ENCODE measurements at places on chromosomes 6 and 20.
A peak's percentile ranks its signal among the peaks of the same experiment; 100 is the strongest.

GRCh38 chr20:40960521-40960956 is 68.1 kb upstream of the TOP1 start:
- DNase-seq = no peak

GRCh38 chr6:156634048-156634447 is 143.1 kb upstream of the ARID1B start:
- DNase-seq = no peak

DNA sequence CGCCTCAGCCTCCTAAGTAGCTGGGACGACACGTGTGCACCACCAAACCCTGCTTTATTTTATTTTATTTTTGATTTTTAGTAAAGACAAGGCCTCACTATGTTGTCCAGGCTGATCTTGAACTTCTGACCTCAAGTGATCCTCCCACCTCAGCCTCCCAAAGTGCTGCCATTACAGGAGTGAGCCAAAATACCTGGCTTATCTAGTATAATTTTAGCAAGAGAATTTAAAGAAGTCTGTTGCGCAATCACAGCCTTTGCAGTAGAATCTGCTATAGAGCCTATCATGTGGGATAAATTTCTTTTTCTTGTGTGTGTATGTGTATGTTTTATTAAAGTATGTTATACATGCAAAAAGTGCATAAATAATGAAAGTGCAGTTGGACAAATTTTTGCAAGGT is 92.1 kb upstream of the ANKEF1 start:
- DNase-seq = no peak

- no peak for DNase-seq
Measured at GRCh38 chr20:43849496-43850186, 65.0 kb upstream of the TOX2 start.

- DNase-seq = no peak
Measured at GRCh38 chr6:21559238-21559637, 34.3 kb upstream of the SOX4 start.

- DNase-seq = no peak
Measured at GRCh38 chr20:38217791-38218565, 42.6 kb downstream of the KIAA1755 start.

- DNase-seq = no peak
Measured at GRCh38 chr6:27838945-27839625, 73.1 kb downstream of the OR2B2 start.

GRCh38 chr6:117491916-117492315 is 9.4 kb downstream of the DCBLD1 start:
- DNase-seq = no peak

DNA sequence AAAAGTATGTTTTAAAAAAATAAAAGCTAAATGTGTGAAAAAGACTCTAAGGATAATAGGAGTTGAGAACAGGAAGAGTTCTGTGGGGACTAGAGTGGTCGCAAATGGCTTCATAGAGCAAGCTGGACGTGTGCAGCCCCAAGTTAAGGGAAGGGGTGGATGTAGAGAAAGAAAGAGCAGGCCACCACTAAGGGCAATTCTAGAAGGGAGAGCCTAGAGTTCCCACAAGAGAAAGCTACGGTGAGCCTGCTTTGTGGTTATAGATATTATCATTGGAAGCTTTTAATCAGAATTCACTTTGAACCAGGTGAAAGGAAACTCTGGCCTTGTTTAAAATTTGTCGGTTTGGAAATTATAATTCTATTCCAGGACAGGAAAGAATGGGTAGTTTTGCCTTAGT is 101.6 kb downstream of the HIVEP2 start:
- DNase-seq = no peak

GRCh38 chr6:166579237-166579850 is 7.1 kb downstream of the RAMACL start:
- no peak for DNase-seq

DNA sequence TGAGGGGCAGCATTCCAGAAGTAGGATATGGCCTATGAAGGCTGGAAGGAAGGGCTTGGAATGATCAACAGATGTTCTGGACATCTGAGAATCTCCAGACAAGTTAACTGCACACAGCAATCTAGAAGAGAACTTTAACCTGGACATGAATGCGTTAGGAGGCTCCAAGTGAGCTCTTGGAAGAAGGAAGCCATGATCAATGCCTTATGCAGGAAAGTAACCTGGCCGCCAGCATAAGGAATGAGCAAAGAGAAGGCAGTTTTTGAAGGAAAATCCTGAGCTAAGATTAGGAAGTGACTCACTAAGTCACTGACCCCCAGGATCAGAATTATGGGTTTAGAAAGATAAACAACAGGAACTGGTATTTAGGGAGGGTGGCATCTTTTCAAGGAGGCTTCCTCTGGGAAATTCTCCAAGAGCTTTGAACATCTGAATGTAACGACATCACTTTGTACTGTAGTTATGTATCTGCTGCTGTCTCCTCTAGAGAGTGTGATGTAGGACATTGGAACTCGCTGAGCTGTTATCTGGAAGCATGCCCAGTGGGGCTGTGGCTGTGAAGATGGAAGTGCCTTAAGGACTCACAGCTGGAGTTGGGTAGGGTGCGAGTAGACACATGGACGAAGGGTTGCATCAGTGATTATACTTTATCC is 236.8 kb downstream of the PACRG start:
- no peak for DNase-seq

DNA sequence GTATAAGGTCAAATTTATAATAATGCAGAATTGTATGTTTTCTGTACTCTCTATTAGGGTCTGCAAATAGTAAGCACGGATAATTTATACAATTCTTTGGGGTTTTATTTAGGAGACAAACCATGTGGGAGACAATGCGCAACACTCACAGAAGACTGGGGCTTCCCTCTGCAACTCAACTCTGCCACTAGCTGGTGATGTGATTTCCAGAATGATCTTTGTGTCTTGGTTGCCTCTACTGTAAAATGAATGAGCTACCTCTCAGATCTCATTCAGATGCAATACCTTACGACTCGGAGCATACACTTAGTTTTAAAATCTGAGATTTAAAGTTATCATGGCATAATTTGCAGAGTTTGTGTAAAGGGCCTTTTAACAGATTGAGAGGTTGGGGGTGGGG is 6.4 kb downstream of the MAN1A1 start:
- DNase-seq = no peak

- no peak for DNase-seq
Measured at GRCh38 chr6:138593124-138593877, 94.0 kb upstream of the NHSL1 start.

DNA sequence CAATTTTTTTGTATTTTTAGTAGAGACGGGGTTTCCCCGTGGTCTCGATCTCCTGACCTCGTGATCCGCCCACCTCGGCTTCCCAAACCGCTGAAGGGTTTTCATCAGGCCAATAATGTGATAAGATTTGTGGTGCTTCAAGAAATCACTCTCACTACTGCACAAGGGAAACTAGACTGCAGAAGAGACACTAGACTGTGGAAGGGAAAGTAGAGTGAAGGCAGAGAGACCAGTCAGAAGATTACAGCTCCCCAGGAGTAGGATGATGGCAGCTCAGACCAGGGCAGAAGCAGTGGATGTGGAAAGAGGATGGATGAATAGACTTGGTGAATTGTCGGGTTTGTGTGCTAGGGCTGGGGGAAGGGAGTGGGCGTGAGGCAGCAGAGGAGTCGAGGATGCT is 48.0 kb upstream of the GTSF1L start:
- no peak for DNase-seq

DNA sequence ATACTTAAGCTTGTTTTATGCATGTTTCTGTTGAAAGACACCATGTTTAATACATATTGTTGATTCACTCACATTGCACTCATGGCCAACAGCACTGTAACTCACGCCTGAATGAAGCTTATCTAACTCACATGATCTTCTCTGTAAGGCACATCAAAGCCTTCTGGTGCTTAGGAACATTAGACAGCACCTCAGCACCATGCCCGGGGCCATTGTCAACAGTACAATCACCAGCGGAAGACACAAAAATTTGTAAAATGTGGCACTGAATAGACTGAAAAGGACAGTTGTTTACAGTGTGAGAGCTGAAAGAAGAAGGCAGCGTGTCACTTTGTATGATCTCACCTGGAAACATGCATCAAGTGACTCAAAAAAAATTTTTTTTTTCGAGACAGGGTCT is 8.9 kb upstream of the TCF15 start:
- no peak for DNase-seq

DNA sequence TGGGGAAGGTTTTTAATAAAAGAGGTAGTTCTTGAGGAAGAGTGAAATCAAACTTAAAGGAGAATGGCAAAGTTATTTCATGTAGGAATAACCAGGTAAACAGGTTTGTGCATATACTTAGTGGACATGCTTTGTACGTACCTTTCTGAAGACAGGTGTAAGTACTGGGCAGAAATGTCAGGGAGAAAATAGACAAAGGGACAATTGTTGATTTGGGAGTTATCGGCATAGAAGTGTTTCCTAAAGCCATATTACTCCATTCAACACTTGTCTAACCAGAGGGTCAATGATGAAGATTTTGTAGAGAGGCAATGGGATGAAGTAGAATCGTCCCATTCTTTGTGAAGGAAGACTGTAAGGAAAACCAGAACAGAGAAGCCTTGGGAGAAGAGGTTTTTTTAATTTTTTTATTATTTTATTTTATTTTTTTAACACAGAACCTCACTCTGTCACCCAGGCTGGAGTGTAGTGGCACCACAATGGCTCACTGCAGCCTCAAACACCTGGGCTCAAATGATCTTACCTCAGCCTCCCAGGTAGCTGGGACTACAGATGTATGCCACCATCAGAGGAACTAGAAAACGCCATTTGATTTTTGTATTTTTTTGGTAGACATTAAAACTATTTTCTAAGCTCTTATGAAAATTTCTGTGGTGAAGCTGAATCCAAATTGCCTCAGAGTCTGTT is 18.0 kb downstream of the SMAP1 start:
- DNase-seq = no peak

DNA sequence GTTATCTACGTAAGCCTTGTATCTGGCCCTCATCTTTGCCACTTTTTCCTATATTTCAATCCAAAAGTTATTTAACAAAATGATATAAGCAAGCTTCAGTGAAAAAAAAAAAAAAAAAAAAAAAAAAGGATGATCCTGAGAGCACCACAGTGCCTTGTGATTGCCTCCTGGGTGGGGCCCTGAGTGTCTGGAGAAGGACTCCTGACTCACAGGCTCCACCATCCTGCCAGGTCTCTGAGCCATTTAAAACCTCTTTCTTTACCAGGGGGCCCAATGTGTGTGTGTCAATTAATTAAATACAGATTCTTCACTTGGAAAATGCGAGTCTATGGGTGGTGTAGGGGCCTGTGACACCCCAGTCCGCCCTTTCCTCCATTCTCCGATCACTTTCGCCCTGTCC is 105.2 kb downstream of the SMOC2 start:
- no peak for DNase-seq

DNA sequence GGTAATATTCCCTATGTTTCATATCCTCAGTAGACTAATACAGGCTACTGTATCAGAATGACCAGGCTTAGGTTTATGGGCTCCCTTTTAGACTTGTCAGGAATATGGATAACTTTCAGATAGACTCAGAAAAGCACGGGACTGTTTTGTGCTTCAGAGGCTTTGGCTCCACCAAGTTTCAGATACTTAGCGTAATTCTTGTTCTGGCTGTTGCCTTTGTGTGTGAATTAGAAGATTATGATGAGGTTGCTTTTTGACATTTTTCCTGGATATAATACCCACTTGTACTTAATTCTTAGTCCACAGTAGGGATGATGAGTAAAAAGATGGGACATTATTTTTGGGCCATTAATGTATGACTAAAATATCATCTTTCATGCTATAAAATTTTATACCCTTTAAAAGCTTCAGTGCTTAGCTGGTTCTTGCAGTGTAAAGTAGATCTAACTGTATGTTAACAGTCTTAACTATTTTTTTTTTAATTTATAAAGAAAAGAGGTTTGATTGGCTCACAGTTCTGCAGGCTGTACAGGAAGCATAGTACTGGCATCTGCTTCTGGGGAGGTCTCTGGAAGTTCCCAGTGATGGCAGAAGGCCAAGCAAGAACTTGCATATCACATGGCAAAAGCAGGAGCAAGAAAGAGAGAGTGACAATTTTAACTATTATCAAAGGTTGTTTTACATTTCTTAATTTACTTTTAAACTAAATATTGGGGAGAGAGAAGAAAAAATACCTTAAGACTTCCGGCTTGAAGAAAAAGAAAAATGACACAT is 120.7 kb downstream of the ZFAND3 start:
- no peak for DNase-seq

DNA sequence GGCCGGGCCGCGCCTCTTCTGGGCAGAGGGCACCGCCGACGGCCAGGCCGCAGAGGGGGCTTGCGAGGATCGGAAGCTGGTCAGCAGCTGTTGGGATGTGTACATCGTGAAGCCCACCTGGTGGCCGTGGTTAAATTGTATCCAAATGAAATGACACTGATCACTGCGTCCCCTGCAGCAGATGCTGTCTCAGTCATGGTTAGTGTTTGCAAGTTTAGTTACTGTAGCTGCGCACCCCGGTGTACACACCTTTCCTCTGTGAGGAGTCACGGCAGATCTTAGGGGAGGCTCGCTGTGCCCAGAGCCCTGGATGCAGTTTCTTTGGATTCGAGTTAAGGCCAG is 653 bp downstream of the NAA20 start:
- no peak for DNase-seq

DNA sequence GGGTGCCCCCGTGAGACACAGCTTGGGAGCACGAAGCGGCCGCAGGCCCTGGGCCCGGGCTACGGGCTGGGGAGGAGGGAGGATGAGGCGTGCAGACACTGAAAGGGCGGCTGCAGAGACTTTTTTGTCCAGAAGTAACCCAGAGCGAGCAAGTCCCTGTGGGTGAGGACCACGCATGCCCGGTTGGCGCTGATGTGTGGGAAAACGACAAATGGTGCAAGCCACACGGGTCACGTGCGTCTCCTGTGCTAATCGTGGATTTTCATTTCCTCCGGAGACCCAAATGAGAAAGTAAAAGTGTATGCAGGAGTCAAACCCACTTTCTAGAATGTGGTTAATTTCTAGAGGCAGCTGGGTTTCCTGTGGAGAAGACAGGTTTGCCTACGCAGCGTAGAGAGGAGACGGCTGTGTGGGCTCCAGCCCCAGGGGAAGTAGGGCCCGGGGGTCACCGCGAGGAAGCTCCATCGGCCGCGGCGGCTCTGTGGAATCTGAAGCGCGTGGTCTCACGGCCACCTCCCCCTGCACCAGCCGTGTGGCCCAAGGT is 19.0 kb downstream of the DLL1 start:
- peak; percentile 21 for DNase-seq

DNA sequence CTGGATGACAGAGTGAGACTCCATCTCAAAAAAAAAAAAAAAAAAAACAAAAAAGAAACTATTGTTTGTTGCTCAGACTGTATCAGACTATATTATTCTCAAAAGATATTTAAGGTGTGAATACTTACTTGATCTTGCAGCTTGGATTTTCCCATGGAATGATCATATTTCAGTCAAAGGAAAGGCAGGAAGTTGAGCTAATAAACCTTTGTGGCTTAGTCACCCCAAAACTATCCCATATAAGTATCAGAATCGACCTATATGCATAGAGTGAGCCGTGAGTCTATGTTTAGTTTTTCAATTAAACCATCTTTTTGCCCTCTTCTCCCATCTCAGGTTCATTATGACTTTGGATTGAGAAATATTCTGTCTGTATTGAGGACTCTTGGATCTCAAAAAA is 152.6 kb downstream of the DNAH8 start:
- DNase-seq = no peak

DNA sequence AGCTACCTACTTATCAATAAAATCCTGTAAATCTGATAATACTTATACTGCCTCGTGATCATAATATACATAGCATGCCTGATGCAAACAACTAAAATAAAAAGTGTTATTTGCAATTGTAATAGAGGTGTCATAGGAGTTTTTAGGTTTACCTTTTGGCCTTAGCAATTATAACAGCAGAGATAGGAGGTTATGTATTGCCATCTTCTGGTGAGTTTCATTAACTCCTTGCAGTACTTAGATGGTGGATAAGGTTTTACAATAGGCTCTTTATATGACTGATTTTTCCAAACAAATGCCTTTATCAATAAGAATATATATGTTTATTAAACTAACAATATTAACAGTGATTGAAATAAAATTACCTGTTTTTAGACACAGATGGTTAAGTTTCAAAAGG is 27.8 kb upstream of the MYCT1 start:
- no peak for DNase-seq

All from activated T-helper 1 cell treated with anti-CD3 and anti-CD28 coated beads, Interleukin-2, amount 50 U/mL, for 16 hours (primary cell).